ENCODE measurements at places on chromosomes 12 and 14. TPM values are rescaled to one million over a fixed set of nuclear protein-coding genes. Genes with fewer than 3 reads are reported as not detected.

The INHBC gene
- total RNA-seq, result not detected

The PPFIBP1 gene
- 83.6 TPM for total RNA-seq

The ACSM4 gene
- not detected for total RNA-seq

The KRT82 gene
- not detected for total RNA-seq

The KRT74 gene
- not detected for total RNA-seq

The KRT79 gene
- total RNA-seq, result not detected

The CD69 gene
- total RNA-seq, result not detected

The STYK1 gene
- 4.9 TPM for total RNA-seq

The EPS8 gene
- 47.2 TPM for total RNA-seq

The CAPZA3 gene
- total RNA-seq, result not detected

The ARHGEF40 gene
- total RNA-seq, result 87.1 TPM

The MGP gene
- total RNA-seq, result not detected

The PPP1R36 gene
- 2.9 TPM for total RNA-seq

The AMN gene
- total RNA-seq, result 0.16 TPM

The ZNF891 gene
- 0.85 TPM for total RNA-seq

The TPH2 gene
- not detected for total RNA-seq

The CLEC9A gene
- total RNA-seq, result not detected

The DAO gene
- total RNA-seq, result not detected
